Stimulated activated CD8-positive, alpha-beta memory T cell treated with anti-CD3 and anti-CD28 coated beads, Interleukin-2, amount 100 ng/mL, for 1 hour (primary cell): ENCODE measurements at places on chromosomes 5 and 9.

GRCh38 chr5:146799231-146799630 lies 79.3 kb downstream of the PPP2R2B start:
- no peak for DNase-seq

- no peak for DNase-seq
Observed at GRCh38 chr9:18397076-18397475, 76.9 kb upstream of the ADAMTSL1 start.

DNA sequence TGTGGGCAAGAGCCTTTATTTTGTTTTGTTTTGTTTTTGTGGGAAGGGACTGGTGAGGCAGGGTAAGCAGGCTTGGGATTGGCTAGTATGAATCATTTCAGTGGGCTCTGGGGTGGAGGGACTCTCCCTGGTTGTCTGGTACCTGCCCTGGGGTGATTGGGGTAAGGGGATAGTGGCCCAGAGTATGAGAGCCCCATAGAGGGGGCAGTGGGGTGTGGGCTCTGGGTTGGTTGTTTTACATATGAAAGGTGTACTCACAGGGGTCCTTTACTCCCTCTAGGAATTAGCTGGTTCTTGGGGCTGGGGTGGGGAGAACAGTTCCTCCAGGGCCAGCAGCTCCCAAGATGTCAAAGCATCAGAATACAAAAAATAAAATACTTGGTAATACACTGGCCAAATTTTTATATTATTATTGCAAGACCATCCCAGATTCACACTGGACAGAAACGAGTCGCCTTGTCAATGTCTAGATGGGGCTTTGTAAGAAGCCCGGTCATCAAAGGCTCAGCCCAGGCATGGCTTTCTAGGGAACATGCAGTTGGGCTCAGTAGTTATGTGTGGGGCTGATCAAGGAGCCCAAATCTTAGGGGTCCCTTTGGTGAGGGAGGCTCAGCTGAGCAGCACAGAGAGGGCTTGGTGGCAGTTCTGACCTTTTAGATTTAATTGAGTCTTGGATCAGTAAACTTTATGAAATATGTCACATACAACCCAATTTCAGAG lies 190.5 kb downstream of the NXNL2 start:
- no peak for DNase-seq

DNA sequence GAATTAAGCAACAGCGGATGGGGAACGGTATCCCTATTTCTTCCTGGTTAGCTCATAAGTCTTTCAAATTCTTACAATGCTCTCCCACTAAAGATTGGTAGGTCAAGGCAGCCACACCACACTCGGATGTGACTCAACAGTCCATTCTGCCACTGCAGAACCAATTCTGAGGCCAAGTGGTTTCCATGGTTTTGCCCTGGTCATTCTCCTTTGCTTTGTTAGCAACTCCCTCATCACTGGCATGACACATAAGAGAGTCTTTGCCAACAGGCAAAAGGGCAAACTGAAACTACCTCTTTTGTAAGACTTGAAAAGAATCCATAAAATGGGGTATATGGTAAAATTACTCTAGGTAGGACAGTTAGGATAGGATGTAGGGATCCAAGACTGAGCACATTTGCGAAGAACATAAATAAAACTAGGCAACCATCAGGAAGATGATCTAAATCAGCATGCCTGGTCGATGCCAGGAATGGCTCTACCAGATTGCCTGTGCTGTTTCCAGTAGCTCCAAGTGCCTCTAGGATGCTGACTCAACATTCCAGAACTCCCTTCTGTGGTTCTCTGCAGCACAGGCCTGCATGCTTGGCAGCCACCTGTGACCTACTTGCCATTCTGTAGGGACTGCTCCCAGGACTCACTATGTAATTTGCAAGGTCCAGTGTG lies 105.4 kb downstream of the DCP2 start:
- DNase-seq, result no peak

GRCh38 chr5:79488058-79488457 lies 25.9 kb downstream of the HOMER1 start:
- no peak for DNase-seq

DNA sequence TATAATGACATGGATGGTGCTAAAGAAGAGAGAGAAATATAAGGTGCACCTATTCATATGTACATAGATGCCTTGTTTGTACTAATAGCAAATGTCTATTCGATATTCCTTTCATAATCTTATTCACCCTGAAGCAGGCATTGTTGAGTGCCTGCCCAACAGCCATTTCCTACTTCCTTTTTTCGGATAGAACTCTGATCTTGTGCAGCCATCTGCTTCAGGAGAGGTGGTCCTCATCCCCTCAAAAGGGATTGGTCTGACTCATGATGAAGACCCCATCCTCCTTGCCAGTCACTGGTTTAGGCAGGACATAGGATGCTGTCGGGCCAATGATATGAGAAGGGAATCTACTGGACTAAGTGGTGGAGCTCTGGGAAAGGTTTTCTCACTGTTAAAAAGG lies 8.4 kb upstream of the RANBP3L start:
- DNase-seq, result no peak

DNA sequence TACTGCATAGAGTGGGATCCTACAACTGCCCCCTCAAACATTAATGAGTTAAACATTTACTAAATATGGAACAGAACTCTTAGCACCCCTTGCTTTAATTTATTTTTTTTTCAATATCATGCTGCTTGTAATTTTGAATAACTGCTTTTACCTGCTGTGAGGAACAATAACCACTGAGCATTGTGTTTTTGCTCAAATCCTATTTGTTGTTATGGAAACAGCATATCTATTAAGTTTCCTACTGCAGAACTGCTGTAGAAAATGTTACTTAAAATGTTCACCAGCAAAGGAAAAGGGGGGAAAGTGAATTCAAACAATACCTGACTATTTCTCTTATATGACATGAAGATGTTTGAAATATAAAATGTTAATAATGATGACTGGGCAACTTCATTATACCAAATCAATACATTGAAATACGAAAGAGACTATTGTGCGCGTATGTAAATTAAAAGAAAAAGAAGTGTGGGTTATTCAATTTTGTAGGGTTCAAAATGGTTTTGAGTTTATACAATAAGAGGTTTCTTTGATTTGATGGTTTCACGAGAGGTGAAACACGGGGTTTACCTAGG lies 1043.8 kb upstream of the NUDT12 start:
- DNase-seq, result no peak

DNA sequence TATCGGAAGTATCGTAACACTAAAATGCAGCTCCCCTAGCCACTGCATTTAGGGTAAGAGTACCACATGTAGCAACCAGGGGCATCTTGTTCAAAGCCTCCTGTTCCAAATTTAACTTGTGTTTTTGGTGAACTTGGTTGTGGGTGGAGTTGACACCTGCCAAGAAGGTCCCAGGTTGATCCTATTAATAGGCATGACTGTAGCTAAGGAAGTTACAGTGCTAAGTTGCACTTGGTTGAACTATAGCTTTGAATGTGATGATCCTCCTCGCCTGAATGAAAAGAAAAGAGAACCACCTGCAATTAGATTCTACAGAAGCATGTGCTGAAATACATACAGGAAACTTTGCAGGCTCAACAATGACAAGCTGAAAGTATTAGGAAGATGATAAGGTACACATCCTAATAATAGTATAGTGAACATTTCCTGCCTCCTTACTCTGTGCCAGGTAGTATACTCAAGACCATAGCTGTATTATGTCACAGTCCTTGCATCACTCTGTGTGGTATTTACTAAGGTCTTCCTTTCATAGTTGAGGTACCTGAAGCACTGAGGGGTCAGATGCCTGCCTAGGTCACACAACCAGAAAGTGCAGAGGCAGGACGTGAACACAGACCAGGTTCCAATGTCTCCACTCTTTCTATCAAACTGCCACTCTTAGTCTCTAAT lies 64.5 kb upstream of the PIP5K1B start:
- no peak for DNase-seq

- no peak for DNase-seq
Observed at GRCh38 chr5:150214289-150214688, 24.4 kb downstream of the SLC6A7 start.

DNA sequence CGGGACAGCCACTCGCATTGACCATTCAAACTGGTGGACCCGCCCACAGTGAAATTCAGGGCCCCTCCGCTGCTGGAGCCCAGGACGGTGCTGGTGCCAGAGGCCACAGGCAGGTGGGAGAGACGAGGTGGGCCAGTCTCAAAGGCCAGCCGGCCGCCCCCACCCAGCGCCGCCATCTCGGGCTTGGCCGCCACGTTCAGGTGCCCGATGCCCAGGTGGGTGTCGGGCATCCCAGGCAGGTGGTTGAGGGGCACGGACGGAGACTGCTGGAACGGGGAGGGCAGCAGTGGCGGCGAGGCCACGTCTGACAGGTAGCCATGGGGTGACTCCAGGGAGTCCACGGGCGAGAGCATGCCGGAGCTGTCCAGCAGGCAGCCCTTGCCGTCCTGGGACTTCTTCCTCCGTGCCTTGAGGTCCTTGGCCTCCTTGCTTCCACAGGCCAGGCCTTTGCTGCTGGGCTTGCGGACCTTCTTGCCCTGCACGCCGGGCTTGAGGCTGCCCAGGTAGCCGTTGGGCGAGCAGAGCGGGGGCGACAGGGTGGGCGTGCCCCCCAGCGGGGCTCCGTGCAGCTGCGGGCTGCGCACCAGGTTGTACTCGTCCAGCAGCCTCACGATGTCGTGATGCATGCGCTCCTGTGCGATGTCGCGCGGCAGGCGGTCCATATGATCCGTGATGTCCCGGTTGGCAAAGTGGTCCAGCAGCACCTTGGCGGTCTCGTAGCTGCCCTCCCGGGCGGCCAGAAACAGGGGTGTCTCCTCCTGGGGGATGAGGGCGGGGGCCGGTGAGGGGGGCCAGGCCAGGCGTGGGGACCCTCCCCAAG lies 14.2 kb upstream of the SEC16A start:
- DNase-seq, result no peak

- no peak for DNase-seq
Observed at GRCh38 chr5:96896806-96897205, 20.5 kb downstream of the ERAP2 start.

DNA sequence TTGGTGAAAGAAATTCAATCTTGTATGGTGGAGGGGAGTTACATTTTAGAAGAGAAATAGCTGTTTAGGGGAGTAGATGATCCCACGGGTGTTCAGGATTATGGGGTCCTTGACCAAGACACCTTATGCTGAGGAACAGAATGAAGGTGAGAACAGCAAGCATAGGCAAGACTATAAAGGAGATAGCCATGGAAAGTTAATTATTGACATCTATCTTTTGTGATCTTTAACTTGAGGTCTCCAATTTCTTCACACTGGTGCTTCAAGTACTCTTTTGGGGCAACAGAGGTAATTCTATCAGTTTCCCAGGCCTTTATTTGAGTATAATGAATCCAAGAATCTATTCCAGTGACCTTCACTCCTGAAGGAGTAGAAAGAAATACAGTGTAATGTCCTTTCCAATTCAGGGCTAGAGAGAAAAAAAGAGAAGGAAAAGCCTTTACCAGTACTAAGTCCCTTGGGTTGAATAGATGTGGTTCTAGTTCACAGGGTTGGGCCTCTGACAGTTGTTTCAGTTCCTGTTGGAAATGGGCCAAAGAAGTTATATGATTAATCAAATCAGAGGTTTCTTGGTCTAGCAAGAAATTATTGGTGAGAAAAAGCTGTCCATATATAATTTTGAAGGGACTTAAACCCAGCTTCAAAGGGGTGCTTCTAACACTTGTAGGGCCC lies 2104.1 kb upstream of the ACO1 start:
- no peak for DNase-seq

- DNase-seq, result no peak
Observed at GRCh38 chr5:136026636-136027035, 2.2 kb upstream of the TGFBI start.

GRCh38 chr9:2109069-2109650 lies 94.0 kb downstream of the SMARCA2 start:
- DNase-seq, result no peak

DNA sequence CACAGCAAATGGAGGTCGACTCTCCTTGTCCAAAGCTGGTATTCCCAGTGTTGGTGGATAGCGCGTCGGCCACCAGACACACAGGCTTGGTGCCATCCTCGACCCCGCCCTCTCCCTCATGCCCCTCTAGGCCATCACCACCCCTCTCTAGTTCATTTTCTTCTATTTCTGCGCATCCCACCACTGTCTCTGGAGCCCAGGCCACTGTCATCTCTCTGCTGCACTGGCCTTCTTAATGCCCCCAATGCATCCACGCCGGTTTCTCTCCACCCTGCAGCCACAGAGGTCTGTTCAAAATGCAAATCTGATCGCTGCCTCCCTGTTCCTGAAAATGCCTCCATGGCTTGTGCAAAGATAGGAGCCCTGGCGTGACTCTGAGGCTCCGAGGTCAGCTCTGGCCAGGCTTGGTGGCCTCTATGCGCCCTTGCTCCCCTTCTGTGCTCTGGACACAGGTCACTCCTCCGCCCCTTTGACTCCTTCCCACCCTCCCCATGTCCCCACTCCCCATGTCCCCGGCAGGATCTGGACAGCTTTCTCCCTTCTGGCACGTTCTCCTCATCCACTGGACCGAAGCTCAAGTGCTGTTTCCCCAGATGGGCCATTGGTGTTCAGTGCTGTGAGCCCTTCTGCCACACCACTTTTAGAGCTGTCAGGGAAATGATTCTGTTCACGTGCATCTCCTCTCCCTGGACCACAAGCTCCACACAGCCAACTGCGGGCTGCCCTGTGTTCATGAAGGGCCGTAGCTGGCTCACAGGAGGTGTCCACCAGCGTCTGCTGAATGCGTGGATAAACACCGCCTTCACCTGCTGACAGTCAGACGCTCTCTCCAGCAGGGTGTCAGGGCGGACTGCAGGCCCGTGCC lies 59.5 kb upstream of the RNF130 start:
- DNase-seq, result no peak

GRCh38 chr5:11851965-11852716 lies 52.1 kb downstream of the CTNND2 start:
- no peak for DNase-seq

GRCh38 chr5:72147569-72147968 lies 40.3 kb downstream of the MAP1B start:
- DNase-seq, result no peak

DNA sequence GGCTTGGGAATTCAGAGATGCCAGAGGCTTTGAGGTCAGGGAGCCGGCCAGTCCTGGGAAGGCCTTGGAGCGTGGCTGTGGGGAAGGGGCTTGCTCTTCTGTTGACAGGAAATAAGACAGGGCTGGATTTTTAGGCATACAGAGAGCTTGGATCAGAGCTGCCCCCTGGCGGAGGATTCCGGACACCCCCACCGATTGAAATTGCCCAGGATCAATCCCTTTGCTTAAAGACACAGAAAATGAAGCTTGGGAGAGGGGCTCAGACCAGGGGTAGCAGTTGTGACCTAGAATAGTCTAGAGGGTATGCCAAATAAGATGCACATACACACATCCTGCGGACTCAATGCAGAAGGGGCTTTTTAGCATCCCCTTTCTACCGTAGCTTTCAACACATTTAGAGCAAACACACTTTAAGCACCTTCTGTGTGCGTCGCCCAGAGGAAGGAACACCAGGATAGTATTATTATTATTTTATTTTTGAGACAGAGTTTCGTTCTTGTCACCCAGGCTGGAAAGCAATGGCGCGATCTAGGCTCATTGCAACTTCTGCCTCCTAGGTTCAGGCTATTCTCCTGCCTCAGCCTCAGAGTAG lies 1.7 kb upstream of the NTMT1 start:
- peak; percentile 53 for DNase-seq
